ENCODE measurements at places on chromosomes 4 and X.

DNA sequence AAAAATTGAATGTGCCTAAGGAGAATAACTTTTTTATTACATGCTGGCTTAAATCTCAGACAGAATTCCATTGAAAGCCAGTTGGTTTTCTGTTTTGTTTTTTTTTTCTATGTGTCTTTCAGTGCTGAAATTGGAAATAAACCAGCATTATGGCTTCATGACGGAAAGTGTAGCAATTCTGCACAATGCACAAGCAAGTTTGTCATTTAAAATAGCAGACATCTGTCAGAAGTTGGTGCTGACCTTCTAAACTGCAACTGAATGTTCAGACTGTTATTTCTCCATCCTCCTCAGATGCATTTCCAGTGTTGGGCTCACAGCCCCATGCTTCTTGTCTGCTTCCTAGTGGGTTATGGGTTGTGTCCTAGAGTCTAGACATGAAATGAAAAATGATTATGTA, 107.2 kb upstream of the LIMCH1 start:
- no peak for DNase-seq

GRCh38 chr4:149604827-149605226, 210.8 kb downstream of the IQCM start:
- DNase-seq = no peak

DNA sequence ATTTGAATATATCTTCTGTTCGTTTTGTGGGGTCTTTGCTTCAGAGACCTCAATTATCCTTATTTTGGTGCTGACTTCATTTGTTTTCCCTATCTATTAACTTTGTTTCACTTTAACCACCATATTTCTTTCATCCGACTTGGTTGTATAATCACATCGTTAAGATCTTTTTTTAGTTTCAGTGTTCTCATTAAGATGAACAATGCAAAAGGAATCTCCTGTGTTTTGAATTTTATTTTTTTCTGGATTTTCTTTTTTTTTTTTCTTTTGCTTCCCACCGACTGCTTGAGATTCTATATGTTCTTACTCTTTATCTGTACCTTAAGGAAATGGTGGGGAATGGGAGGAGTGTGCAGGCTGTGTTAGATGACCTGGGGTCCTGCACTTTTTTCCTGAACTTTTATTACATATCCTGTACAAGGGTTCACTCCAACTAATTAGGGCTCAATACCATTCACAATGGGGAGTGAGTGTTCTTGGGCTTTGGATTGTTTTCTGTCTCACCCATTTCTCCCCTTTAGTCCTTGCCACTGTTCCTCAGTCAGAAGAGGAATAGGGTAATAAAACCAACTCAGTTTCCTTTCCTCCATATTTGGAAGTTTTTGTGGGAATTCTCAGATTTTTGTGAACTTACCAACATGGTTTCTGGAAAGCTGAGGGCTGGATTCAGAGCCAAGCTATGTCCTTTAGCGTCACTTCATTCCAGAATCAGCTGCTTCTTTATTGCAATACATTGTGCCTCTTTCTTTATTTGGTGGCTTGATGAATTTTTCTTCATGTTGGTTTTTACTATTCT, 43.2 kb upstream of the BMPR1B start:
- no peak for DNase-seq

- no peak for DNase-seq
These were observed 48.4 kb downstream of the BCORL1 start for GRCh38 chrX:130030826-130031225.

GRCh38 chr4:96016634-96017299, 176.9 kb downstream of the PDHA2 start:
- no peak for DNase-seq

GRCh38 chr4:149889991-149890390, 74.3 kb upstream of the IQCM start:
- no peak for DNase-seq

DNA sequence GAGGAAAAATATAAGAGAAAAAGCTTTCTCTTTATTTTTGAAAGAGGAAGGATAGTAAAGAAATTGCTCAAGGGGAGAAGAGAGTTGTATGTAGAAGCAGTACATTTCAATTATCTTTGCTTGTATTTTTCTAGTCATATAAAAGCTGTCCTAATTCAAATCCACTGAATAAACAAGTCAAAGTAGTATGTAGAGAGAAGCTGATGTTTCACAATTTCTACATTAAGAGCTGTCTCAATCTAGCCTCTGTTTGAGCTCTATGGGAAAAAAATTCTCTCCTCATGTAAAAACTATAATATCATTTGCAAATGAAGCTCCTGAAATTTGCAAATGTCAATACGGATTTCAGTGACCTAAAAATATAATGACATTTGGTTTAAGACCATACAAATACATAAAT, 52.6 kb downstream of the CHM start:
- no peak for DNase-seq

- DNase-seq = no peak
These were observed 26.4 kb downstream of the MOSPD2 start for GRCh38 chrX:14899607-14900006.

- no peak for DNase-seq
These were observed 213.3 kb downstream of the GLUD2 start for GRCh38 chrX:121260596-121261240.

GRCh38 chrX:136635235-136635634, 12.7 kb upstream of the CD40LG start:
- no peak for DNase-seq

DNA sequence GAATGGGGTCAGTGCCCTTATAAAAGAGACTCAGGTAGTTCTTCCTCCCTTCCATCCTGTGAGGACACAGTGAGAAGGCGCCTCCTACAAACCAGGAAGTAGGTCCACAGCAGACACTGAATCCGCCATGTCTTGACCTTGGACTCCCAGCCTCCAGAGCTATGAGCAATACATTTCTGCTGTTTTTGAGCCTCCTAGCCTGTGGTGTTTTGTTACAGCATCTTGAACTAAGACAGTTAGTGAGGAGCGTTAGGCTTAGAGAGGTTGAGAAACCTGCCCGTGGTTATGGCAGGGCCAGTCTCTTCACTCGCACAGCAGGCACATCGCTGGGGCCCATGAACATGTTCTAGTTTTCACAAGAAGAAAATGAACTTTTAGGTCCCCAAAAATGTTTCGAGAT, 19.7 kb downstream of the SHROOM2 start:
- no peak for DNase-seq

DNA sequence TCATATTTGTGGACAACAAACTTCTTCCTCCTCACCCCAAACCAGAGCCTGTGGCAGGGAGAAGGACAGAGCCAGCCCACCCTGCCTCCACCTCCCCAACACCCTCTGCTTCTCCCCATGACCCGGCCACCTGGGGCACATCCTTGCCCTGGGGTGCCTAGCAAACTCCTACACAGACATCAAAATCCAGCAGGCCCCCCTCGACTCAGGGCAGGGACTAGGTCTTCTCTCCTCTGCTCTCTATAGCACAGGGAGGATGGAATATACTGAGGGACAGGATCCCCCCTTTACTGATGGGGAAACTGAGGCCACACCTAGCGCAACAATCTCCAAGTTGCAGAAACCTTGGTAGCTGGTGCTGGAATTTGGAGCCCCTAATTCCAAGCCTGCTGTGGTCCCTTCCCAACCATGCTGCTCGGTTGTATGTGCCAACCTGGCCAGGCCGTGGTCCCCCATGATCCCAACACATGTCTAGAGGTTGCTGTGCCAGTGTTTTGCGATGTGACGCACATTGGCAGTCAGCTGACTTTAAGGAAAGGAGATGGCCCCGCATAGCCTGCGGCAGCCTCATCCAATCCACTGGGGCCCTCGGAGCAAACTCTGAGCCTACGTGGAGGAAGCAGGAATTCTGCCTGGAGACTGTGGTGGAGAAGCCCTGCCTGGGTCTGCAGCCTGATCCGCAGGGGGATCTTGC, 53.9 kb upstream of the ADRA2C start:
- DNase-seq = no peak

DNA sequence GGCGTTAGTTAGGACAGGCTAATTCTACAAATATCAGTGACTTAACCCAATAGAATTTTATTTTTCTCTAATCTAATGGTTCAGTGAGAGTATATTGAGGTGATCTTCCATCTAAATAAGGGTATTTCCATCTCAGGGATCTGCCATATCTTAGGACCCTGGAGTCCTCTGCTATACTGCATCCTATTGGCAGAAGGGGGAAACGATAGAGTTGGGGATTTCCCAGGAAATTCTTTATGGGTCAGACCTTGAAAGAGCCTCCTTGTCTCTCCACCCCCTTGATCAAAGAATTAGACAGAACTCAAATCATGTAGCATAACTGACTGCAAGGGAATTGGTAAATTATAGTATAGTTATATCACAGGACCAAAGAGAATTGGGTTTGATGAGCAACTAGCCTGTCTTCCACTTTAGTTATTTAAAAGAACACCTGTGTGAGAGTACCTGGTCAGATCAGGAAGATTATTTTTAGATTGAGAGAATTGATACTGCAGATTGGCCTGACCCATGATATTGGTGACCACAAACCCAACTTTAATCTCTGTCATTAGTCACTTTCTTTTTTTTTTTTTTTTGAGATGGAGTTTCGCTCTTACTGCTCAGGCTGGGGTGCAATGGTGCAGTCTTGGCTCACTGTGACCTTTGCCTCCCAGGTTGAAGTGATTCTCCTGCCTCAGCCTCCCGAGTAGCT, 25.6 kb downstream of the SMARCA5 start:
- no peak for DNase-seq

- DNase-seq = no peak
These were observed 21.2 kb upstream of the DHRSX start for GRCh38 chrX:2521927-2522386.

GRCh38 chrX:2989565-2989964, 16.8 kb upstream of the ARSH start:
- DNase-seq = no peak

DNA sequence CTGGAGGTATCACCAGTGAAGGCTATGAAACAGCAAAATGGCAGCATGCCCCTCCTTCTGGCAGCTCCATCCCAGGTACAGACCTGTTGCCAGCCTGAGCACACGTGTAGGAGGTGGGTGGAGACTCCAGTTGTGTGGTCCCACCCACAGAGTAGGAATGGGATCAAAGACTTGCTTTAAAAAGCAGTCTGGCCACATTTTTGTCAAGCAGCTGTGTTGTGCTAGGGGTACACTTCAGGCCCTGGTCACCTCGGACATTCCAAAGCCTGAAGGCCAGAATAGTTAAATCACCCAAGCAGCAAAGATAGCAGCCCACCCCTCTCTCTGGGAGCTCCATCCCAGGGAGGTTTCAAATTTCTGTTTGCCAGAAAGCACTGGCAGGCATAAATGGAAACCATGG, 20.3 kb upstream of the AMBN start:
- no peak for DNase-seq

GRCh38 chr4:163280703-163281519, 51.5 kb downstream of the NPY1R start:
- DNase-seq = no peak

GRCh38 chrX:9611436-9612145, 146.7 kb downstream of the TBL1X start:
- no peak for DNase-seq

DNA sequence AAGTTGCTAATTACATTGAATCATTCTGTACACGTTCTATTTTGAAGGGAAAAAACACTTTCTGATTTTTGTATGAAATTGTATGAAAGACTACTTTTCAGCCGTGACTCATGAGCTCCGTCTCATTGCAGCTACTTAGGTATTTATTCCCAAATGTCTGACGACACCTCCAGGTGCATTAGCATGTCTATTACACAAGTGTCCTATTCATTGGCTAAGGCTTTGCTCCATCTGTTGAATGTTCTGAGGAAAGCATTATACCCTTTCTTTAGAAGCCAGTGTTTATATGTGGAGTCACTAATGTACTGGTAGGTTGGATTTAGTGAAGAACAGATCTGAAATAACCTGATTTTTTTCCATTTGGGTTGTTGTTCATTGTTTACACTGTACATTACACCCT, 51.8 kb downstream of the MAP7D3 start:
- no peak for DNase-seq

DNA sequence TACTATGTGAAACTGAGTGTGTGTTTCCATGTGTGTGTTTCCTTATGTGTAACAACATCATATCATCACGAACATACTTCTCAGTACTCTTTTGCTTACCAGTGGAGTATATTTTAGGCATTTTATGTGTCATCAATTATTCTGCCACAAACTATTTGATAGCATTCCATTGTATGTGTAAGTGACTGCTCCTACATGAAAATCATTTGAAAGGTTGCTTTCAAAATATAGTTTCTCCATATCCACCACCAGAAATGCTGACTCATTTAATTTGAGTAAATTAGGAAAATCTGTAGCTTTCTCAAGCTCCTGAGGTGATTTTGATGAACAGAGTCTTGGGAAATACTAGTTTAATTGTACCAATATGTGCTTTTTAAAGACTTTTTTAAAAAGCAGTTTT, 376.2 kb downstream of the PCDH18 start:
- DNase-seq = no peak

DNA sequence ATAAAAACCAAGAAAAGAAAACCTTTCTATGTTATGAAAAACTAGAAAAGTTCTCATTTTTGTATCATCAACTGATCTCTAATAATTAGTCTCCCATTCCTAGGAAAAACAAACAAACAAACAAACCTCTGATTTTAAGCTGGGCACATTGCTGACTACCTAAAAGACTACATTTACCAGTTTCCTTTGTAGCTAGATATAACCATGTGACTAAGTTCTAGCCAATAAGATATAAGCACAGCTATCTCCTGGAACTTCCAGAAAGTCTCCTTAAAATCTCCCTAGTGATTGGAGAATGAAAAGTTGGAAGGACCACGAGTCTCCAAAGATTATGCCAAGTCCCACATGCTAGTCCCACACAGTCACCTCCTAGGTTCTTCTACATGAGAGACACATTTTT, 108.9 kb downstream of the NR3C2 start:
- no peak for DNase-seq

GRCh38 chrX:3462166-3462508, 115.7 kb upstream of the MXRA5 start:
- no peak for DNase-seq

DNA sequence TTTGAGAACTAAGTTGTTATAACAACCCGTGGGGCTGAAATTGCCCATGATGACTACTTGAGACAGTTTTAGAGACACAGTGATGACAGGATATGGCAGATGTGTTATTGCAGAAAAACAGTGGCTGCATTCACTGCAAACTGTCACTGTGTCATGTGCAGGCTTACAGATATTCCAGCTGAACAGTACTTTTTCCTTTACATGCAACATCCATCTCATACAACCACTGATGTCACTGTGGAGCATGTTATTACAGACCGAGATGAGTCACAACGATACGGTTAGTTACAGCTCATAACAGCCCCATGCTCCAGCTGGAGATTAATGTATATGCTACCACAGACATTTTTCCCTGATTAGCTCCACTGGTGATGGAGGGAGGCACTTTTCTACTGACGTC, 207.4 kb downstream of the TMA16 start:
- DNase-seq = no peak

- no peak for DNase-seq
These were observed 20.3 kb downstream of the ATP8A1 start for GRCh38 chr4:42636645-42636949.

DNA sequence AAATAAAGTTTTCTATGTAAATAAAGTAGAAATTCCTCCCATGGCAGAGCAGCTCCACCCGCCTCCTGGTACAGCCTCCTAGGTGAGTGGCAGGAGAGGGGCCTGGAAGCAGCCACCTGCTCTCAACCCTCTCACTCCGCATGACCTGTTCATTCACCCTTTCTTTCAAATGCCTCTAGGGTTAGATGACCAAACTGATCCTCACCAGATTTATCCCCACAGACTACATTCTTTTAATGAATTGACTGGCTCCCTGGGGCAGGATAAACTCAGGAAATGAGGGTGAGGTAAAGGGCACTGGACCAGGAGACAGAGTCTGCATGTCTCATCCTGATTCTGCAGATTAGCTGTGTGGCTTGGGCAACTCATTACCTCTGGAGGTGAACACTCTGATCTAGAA, 32.6 kb upstream of the NKX6-1 start:
- no peak for DNase-seq

Data from memory B cell (primary cell).